ENCODE measurements at places on chromosomes 7 and 10.

- no peak for DNase-seq
Measured at GRCh38 chr7:107668296-107668695, 7.7 kb downstream of the SLC26A4 start.

DNA sequence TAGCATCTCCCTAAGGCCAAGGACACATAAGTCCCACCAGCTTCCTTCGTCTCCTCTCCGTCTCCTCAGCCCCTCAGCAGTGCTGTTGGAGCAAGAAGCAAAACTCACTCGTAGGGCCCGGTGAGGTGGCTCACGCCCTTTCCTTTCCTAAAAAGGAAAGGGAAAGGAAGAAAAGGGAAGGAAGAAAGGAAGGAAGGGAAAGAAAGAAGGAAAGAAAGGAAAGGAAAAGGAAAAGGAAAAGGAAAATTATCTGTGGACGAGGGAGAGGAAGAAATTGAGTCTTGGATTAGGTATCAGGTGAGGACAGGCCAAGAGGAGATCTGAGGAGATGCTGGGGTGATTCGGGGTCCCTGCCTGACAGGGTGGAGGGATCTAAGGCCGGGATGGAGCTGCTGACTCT, 3.1 kb upstream of the ZNF316 start:
- DNase-seq = no peak

GRCh38 chr7:93980744-93981479, 23.2 kb downstream of the BET1 start:
- no peak for DNase-seq

GRCh38 chr7:75531359-75531821, 39.3 kb downstream of the SPDYE5 start:
- DNase-seq = no peak

GRCh38 chr10:5631936-5632335, 34.5 kb downstream of the ASB13 start:
- DNase-seq = no peak

GRCh38 chr7:128876978-128877755, 14.5 kb downstream of the ATP6V1F start:
- DNase-seq = no peak

DNA sequence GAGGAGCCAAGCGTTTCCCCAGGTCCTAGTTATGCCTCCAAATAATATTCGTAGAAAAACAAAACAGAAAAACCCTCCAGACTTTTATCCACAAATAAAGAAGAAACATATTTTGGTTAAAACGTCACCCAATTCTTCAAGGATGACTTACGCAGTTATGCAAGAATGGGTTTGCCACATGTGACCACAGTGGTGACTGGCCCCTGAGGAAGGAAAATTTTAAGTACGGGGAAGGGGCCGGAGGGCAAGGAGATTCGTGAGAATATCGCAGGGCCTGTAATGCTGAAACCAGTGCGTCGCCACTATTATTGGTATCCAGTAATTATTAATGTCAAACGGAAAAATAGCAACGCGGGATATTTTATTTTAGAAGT, 537 bp upstream of the MRPS24 start:
- DNase-seq = no peak

DNA sequence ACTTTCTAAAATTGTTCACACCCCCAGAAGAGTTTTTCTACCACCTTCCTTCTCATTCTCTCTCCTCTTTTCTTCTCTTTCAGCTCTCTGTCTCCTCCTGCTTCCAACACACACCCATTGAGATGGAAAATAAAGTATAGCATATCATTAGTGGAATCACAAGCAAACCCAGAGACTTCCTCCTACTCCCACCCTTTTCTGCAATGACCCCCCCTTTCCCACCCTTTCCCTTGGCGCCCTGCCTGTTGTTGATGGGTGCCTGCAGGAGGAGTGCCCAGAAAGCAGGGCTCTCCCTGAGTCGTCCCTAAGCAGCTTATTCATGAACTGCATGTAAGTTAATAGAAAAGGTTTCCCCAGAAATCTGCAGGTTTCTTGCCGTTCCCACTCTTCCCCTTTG, 300.0 kb downstream of the PLXNA4 start:
- no peak for DNase-seq

GRCh38 chr7:35505066-35505465, 189.9 kb downstream of the HERPUD2 start:
- DNase-seq = no peak

DNA sequence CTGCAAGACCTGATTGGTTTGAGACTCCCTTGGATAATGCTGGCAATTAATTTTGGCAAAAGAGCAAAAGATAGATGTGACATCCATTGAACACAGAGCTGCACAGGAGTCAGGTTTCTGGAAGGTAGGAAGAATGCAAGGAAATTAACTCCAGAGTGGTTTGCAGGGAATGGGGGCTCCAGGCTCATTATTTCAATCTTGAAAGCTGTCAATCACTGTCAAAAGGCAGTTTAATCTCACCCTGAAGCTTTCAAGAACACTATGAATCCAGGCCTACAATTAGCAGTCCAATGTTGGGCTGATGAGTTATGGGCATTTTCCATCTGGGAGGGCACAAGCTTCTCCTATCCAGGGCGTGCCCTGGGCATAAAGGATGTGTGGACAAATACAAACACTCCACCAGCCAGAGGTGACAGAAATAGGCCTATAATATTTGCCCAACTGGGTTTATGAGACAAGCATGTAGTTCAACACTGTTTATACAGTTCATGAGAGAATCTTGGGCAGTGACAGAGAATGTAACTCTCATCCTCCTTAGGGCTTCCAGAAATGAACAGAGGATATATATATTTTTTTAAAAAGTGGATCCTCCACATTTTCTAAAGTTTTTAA, 80.5 kb downstream of the KCNMA1 start:
- no peak for DNase-seq

DNA sequence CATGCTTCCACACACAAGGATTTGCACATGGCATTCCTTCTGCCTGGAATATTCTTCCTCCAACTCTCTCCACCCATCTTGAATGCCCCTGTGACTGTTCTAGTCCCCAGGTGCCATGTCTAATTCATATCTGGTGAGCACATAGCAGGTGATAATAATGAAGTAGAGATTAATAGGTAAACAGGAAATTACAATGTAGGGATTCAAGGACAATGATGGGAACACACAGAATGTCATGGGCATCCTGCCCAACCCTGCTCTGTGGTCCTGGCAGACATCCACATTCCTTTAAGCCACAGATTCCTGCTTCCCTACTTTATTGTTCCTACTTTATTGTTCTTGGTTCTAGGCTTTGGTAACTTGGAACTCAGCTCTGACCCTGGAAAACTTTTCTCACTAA, 115.8 kb downstream of the THSD7A start:
- no peak for DNase-seq

DNA sequence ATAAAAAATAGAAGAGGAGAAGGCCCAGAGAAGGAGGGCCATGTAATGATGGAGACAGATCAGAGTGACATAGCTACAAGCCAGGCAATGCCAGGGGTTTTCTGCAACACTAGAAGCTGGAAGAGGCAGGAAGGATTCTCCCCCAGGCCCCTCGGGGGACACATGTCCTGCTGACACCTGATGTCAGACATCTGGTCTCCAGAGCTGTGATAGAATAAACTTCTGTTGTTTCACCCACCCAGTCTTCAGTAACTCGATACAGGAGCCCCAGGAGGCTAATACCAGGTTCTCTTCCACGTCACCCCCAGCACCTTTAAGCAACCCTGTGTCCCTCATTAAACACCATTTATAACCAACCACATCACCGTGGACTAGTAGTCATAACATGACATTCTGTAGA, 94.9 kb downstream of the TMEM130 start:
- no peak for DNase-seq

- no peak for DNase-seq
Measured at GRCh38 chr7:36468370-36469101, 78.9 kb downstream of the ANLN start.

DNA sequence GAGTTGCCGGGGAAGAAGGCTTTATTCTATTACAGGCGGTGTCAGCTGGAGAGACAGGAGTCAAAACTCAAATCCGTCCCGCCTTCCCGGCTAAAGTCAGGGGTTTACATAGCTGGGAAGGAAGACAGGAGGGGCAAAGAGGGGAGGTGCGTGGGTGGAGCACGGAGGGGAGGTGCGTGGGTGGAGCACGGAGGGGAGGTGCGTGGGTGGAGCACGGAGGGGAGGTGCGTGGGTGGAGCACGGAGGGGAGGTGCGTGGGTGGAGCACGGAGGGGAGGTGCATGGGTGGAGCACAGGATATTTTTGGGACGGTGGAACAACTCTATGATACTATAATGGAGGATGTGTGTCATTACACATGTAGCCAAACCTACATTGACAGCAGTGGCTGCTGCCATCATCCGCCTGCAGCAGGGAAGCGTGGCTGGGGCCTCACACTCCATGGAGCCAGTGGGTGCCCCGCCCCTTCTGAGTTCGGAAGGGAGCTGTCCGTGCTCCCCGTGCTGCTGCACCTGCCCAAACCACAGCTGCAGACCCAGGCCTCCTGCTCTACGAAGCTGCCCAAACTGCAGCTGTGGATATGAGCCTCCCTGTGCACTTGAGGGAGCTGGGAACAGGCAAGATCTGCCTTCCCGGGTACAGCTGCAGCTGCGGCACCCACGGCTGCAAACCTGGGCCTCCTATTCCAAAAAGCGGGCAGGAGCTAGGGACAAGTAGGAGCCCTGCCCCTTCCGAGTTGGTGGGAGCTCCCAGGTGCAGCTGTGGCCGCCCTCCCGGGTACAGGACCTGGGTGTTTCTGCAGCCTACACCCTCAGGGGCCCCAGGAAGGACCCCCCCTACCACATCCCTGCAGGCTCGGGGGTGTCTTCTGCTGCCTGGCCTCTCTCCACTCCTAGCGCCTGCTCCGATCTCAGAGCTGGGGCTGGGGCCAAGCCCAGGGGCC, 119.4 kb downstream of the DYNC2I1 start:
- DNase-seq = no peak

Data from stimulated activated CD4-positive, alpha-beta T cell treated with anti-CD3 and anti-CD28 coated beads, Interleukin-1b, Interleukin-23, amount 100 ng/mL, for 1 hour (primary cell).